ENCODE measurements at places on chromosomes 2 and 18.

- DNase-seq: no peak
These were observed 144.3 kb downstream of the MCFD2 start for GRCh38 chr2:46771309-46771708.

- DNase-seq: no peak
These were observed 171.6 kb downstream of the LDLRAD4 start for GRCh38 chr18:13390196-13390595.

DNA sequence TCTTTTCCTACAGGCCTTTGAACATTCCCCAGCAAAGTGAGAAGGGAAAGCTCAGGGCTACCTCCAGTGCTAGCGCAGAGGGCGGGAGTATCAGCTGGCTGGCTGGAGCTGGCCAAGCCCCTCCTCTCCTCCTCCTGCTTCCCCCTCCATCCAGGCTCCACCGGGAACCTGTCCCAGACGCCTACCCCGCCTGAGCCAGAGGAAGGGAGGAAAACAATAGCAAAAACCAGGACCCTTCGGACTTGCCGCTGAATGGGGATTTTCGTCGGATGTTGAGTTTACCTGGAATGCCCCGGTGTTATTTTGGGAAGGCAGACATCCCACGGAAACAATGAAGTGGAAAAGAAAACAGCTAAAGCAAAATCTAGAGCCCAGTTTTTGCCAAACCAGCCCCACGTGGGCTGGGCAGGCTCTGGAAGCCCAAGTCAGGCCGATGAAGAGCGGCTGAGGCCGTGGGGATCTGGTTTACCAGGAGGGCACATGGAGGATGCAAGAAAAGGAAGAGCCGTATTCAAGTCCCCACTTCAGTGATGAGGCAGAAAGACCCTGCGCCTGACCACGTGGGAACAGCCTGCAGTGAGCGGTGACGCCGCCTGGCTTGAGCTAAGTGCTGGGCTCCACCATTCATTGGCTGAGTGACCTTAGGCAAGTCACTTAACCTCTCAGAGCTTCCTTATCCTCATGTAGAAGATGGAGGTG, 100.4 kb upstream of the LCLAT1 start:
- DNase-seq: peak; percentile 90

DNA sequence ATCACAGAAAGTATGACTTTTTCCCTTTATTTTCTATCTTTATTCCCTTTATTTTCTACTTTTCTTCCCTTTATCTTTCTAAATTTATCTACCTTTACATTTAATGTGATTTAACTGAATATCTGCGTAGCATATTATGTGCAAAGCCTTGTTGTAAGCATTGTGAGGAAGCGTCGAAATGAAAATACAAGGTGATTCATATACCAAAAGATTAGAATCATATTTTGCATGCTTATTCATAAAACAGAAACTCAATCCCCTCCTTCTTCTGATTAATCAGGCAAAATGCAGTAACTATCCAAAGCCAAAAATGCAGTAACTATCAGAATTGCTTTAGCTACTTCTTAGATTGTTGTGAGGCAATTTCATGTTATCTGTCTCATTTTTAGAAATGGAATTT, 393.0 kb downstream of the CDH19 start:
- DNase-seq: no peak

GRCh38 chr2:224832207-224832606, 116.0 kb upstream of the CCDC195 start:
- DNase-seq: no peak

DNA sequence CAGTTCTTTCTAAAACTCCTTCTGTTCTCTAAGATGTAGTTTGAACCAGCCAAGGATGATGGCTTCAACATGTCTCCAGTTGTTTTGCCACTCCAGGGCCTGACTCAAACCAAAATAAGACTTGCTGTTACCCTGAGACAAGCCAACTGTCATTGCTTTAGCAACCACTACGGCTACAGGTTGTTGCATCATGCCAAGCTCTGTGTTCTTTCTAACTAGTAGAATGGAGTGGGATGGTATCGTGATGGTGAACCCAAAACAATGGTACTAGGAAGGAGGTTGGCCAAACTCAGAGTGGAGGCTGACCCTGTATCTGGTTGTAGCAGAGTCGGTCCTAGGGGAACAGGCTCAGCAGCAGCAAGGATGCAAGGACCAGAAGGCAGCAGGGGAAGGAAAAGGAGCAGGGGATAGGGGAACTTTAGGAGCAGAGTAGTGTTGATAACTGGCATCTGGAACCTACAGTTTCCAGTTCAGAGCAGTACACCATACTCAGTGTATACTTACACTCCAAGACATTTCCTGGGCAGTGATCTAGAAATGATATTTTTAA, 51.6 kb downstream of the PDK1 start:
- DNase-seq: no peak

DNA sequence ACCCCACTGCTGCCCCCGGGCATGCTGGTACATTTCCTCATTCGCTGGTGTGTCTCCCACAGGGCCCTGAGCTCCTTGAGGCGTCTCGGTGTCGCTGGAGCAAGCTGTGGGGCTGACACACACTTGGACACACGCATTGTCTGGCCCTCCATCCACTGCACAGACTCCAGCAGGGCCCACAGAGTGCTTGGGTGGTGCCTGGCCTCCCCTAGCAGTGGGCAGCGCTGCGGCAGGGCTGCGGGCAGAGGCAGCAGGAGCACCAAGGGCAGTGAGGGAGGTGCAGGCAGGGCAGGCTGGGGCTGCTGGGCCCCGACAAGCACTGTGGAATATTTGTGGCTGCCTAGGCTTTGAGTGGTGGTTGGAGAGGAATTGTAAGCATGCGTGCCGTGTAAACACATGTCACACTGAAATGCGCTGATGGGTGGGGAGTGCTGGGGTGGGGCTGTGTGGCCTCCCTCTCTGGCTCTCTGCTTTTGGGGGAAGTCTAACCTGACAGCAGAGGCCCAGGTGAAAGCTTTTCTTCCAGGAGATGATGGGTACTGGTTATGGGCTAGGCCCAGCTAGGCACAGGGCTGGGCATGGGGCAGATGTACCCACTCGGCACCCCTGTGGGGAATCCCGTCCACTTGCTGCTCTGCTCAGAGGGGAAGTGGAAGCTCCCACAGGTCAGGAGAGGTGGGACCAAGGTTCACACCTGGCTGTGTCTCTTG, 55.5 kb upstream of the HS6ST1 start:
- peak; percentile 46 for DNase-seq

DNA sequence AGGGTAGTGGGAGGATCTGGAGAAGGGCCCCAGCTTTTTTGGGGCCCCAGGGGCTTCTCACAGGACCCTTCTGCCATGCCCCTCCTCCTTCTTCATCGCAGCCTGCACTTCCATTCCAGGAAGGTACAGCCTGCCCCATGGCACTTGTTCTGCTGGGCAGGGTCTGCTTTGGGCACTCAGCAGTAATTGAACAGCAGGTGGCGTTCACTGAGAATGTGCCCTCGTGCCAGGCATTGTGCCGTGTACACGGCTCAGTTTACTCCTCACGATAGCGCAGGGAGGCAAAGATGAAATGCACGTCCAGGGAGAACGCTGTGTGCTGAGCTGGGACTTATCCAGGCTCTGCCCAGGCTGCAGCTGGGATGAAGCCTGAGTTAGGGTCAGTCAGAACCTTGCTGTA, 54.8 kb upstream of the ASB18 start:
- no peak for DNase-seq

DNA sequence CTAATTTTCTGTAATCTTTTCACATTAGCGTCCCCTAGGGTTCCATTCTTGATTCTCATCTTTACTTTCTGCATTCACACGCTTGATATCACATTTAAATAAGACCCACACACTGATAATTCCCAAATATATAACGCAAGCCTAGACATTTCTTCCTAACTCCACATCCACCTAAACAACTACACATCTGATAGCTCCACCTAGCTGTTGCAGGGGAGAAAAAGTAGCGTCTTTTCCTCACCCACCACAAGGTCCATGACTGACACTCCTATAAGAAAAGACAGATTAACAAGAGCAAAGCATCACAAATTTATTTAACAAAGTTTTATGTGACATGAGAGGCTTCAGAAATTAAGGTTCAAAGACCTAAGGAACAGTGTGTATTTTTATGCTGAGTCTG, 862.2 kb upstream of the DDX18 start:
- peak; percentile 4 for DNase-seq

GRCh38 chr2:151465771-151466170, 56.1 kb downstream of the RIF1 start:
- DNase-seq: no peak

DNA sequence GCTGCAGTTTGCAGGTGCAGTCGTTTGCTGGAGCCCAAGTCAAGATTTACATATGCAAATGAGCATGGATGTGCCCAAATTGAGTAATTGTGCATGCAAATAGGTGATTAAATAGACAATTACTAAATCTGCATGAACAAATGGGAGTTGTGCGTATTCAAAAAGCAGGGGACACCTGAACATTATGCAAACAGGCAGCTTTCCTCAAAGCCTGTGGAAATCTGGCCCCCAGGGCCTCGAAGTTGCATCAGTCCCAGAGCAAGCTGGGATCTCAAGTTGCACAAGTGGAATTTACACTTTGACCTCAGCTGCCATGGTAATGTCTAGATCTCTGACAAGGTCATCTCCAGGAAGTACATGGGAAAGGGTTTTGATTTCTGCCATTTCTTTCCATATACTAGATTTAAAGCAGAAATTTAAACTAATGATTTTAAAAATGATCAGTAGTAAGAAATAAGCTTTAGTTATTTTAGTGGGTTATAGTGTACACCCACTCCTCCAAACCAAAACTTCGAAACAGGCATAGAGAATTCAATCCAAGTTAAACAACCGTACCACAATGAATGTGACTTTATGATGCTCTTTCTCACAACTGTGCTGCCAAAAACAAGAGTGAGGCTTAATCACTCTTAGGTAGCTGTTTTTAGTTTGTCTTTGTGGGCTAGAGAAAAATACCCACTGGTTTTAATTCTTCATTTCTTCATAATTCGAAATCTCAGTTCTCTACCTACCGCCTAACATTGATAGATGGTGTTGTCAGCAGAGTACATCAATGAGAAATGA, 110.7 kb downstream of the RND3 start:
- DNase-seq: no peak

DNA sequence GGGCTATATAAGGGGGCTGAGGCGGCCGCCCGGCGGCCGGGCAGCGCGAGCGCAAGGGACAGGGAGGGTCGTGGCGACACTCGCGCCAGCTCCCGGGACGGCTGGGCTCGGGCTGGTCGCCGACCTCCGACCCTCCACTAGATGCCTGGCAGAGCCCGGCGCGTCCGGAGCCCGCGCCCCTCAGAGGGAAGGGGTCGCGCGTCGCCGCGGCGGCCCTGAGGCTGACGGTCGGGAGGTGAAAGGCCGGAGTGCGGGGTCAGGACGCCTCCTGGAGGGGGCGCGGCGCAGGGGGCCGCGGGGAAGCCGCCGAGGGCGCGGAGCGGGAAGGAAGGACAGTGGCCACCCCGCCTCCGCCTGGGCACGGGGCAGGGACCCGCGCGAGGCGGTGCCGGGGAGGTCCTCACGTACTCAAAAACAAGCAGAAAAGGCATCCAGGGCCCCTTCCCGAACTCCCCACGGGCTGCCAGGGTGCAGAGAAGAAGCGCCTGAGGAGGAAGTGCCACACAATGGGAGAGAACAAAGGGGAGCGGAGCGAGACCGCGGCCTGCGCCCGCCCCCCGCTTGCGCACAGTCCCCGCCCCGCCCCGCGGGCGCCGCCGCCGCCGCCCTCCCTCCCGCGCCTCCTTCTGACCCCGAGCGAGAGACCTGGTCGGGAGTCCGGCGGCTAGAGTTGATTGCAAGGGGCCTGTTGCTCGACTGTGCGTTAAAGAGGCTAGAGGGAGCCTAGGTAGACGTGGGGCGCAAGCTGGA, 776 bp upstream of the KLF7 start:
- peak; percentile 91 for DNase-seq

DNA sequence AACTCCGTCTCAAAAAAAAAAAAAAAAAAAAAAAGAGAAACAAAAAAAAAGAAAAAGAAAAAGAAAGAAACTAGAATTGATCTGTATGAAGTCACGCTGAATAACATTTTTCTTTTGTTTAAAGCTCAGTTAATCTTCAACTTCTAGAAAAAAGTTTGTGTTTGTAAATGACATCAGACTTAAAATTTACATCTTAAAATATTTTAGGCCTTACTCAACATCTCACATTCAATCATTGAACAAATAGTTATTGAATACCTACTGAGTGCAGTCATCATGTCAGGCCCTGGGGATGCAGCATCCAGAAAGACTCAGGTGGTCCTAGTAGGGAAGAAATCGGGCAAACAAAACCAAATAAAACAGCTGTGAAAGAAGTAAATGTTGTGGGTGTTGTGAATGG, 292.3 kb upstream of the FANCL start:
- DNase-seq: no peak

DNA sequence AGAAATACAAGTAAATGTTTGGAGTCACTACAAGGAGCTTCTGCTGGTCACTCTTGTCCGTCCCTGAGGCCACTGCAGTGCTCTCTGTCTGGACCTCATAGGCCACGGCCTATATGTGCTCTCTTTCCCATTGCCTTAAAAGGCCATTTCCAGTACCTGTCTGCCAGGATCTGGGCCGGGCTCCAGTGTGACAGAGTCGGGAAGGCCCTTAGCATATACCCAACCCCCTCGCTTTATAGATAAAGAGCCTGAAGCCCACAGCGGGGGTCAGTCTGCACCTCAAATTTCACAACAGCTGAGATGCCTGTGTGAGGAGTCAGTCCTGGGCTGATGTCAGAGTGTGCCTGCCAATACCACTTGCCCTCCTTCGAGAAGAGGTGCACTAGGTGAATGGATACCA, 39.9 kb downstream of the ADD2 start:
- DNase-seq: peak; percentile 66

GRCh38 chr2:23199115-23199918, 185.7 kb upstream of the KLHL29 start:
- DNase-seq: peak; percentile 47

DNA sequence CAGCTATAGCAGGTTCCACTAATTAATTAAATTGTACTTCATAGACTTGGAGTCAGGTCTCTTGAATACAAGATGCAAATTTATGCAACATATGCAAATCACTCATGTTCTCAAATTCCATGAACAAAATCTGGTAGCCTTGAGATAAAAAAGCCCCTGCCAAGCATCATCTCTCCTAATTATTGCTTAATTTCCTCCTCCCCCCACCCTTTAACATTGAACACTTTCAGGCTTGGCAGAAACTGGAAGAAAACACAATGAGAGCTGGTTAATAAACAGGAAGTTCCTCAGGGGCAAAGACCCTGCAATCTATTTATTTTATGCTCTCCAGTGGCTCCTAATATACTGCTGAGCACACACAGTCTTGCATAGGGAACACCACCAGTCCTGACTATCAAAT, 35.6 kb upstream of the ACVR1 start:
- DNase-seq: no peak

DNA sequence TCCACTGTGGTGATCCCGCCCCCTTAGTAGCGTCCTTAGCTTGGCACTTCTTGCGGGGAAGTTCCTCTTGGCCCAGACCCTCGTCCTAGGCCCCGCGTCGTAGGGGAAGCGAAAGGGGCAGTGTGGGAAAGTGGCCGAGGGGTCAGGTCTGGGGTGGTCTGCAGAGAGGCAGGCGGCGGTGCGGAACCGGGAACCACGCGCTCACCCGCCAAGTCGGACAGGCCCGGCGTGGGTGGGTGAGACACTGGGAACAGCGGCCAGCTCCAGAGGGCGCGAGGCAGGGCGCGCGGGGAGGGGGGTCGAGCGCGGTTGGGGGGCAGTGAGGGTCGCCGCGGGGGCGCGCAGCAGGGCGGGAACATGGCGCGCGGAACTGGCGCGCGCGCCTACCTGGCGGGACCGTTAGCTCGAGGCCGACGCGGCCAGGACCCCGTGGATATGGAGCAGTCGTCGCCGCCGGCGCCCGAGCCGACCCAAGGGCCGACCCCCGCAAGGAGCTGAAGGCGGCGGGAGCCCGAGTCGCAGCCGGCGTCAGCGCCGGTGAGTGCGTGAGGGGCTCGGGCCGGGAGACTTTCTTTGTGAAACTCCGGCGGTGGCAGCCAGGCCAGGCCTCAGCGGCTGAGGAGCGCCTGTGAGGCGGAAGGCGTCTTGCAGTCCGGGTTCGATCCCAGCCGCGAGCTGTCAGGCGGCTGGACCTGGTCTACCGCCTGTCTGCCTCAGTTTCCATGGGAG, 2896.7 kb upstream of the TEKT4 start:
- DNase-seq: peak; percentile 17

All from H7 (cell line).